ENCODE measurements at places on chromosomes 13 and 19.

- no peak for DNase-seq
These were observed 204.4 kb downstream of the MZT1 start for GRCh38 chr13:72523049-72523448.

- DNase-seq, result no peak
These were observed 225.9 kb downstream of the OLFM4 start for GRCh38 chr13:53254500-53254899.

GRCh38 chr19:39846678-39847486 lies 703 bp upstream of the FBL start:
- no peak for DNase-seq

GRCh38 chr19:16457195-16457953 lies 14.4 kb downstream of the EPS15L1 start:
- DNase-seq, result no peak

GRCh38 chr19:16258440-16258903 lies 60.8 kb downstream of the AP1M1 start:
- DNase-seq, result no peak

GRCh38 chr13:99230991-99231390 lies 27.2 kb downstream of the GPR18 start:
- no peak for DNase-seq

DNA sequence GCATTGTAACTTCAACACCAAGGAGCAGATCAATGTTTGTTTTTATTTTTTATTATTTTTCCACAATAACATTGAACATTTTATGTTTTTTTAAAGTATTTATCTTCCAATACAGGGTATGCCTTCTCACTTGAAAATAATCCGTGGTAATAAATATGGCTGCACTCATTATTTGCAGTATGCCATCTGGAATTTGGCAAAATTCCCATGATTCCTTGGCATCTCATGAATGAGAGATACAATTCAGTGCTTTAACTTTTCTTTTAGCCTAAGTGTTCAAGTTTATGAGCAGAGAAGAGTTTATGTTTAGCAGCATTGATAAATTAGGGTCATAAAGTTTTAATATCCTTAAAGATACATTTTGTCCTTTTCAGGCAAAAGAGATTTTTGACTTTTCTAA lies 1109.6 kb upstream of the ATXN8OS start:
- DNase-seq, result no peak

DNA sequence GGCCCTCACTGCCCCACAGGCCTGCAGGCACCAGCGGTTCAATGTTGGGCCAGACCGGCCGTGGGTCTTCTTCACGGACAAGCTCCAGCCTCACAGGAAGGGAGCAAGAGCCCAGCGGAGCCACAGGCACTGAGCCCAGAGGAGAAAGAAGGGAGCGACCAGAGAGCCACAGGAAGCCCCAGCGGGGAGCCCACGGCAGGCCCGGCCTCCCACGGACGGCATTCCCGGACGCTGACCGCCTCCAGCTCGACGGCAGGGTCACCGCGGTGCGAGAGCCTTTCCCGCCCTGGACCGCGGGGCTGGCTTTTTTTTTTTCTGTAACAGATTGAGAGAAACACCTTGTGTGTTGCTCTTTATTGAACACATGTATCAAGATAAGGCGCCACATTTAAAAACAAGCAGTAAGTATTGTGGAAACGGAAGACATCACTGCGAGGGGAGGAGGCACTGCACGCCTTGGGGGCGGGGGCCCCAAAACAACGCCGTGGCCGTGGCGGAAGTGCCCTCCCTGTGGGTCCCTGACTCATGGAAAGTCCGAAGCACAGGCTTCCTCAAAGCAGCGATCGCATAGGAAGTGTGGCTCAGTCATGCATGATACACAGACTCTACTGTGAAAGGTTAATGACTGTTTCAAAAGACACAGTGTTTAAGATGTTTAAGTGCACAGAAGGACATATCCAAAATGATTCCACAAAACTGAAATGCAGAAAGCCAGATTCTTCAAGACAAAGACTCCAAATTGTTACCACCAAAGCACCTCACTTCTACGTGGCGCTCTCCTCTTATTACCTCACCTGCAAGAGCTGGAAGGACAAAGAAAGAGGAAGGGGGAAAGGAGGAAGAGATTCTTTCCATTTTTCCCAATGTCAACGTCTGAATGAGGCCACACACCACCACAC lies 3.5 kb downstream of the RASA3 start:
- DNase-seq, result peak; percentile 81

DNA sequence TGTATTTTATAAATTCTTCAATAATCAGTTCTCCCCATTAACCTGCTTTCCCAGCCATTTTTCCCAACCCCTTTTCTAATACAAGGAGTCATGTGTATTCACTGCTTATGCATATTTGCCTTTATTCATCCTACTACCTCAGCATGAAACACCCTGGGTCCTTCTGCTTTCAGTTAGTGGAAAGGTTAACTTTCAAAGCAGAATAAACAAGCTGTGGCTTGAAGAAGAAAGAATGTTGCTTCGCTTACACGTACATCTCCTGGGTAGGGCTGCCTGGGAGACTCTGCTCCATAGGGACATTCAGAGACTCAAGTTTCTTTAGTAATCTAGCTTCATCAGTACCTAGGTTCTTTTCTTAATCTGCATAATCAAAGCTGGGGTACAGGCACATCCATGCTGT lies 567.8 kb upstream of the SLC10A2 start:
- DNase-seq, result no peak

DNA sequence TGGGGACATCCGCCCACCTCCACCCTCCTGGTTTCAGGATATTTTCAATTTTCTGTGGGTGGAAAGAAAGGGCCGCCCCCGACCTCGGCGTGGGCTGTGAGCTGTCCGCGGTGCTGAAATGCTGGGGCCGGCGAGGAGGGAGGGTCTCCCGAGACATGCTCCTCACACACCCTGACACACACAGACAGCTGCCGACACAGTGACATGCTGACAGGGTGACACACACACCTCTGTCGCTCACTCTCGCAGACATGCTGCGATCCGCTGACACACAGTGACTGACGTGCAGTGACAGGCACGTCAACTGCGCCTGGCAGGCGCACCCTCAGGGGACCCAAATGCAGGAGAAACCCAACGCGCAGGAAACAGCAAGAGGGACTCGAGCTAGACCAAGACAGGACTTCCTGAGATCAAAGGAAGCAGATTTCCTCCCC lies 25.1 kb upstream of the MEIS3 start:
- DNase-seq, result no peak

DNA sequence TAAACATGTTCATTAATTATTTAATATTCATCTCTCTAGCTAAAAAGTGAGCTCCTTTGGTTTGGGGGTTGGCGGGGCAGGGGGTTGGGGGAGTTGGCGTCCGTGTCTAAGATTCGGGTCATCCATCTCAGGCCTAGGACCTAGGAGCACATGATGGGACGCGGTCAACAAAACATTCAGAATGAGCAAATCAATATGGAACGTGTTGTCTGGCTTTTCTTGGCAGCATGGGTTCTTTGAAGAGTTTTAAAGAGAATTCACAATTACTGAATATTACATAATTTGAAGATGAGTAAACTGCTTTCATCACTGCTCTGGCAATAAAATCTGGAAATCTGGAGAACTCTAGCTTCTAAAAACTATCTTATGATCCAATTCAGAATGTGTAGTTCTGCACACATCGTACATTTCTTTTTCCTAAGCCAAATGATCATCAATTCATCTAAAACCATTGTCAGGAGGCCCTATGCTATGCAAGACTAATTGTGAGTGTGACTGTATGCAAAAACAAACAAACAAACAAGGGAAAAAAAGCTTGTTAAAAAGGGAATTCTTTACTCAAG lies 5.4 kb upstream of the ARGLU1 start:
- DNase-seq, result no peak

GRCh38 chr19:15836330-15837220 lies 21.1 kb upstream of the OR10H1 start:
- peak; percentile 96 for DNase-seq

DNA sequence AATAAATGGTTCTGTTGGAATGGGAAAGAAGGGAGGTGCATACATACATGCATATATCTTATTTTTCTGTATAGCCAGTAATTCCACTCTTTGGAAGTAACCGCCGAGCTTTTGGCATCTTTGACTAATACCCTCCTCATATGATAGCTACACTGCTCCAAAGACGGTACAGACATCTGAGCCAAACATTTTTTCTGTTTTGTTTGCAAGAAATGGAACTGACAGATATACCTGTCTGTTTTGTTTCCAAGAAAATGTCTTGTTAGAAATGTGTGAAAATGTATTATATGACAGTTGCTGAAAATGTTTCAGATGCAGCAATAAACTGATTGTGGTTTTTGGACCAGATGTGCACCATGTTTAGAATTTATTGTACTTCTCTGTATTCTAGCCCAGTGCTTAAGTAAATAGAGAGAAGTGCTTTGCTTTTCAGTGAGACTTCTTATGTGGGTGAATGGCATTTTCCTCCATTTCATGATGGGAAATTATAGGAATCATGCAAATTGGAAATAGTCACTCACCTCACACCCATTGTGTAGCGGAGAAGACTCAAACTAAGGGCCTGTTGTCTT lies 396.9 kb downstream of the KCNRG start:
- no peak for DNase-seq

- DNase-seq, result no peak
These were observed 353.6 kb upstream of the GPC6 start for GRCh38 chr13:92873029-92873428.

DNA sequence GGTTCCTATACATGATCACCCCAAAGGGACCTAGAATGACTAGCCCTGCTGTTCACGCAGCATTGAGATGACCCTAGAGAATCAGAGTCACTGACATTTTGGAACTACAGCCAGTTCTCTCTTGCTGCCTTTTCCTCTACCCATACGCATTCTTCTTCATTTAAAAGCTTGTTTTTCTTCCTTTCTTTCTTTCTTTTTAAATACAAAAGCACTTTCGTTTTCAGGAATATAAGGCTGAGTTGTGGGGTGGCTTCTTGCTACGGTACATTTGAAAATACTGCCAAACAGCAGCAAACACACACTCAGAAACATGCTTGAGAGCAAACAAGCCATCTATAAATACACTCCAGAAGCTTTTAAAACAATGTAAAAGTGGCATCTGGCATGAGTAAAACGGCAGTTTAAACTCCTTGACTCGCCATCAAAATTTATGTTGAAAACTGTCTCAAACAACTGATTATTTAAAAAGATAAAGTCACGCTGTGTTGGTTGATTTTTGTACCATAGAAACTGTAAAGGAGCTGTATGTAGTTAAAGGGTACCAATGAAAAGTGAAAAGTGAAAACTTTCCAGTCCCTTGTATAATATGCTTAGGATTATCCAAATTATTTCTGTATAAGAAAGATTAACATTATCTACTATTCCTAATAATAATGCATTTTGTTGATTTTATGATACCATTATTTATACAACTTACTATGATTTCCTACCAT lies 95.6 kb downstream of the PCDH9 start:
- DNase-seq, result no peak

GRCh38 chr13:113581871-113582270 lies 2.7 kb upstream of the TFDP1 start:
- DNase-seq, result no peak

DNA sequence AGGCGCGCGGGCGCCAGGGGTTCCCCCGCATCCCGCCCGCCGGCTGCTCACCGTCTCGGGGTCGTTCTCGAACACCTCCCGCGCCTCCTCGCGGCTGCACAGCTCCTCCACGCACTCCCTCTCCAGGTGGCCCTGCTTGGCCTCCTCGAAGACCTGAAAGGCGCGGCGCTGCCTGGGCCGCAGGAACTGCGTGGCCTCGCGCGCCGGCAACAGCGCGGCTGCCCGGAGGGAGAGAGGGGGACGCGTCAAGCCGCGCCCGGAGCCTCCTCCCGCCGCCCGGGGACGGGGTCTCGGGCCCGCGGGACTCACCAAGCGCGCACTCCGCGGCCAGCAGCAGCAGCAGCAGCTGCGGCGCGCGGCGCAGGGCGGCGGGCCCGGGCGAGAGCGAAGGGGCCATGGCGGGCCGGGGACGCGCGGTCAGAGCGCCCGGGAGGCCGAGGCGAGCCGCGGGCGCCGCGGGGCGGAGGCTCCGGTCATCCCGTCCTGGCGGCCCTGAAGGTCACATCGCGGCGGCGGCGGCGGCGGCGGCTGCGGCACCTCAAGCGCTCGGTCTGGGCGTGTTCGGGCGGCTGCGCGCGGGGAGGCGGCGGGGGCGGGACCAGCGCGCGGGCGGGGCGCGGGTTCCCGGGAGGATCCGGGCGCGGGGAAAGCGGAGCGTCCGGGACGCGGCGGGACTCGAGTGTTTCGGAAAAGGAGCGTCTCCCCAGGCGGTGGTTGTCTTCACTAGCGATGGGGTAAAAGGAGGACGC lies at the start of gene GAS6:
TSS of gene GAS6 (minus strand) at position 553 of the 749 bp plus-strand sequence. CDS start at position 397, 156 bp downstream.
- DNase-seq, result no peak

DNA sequence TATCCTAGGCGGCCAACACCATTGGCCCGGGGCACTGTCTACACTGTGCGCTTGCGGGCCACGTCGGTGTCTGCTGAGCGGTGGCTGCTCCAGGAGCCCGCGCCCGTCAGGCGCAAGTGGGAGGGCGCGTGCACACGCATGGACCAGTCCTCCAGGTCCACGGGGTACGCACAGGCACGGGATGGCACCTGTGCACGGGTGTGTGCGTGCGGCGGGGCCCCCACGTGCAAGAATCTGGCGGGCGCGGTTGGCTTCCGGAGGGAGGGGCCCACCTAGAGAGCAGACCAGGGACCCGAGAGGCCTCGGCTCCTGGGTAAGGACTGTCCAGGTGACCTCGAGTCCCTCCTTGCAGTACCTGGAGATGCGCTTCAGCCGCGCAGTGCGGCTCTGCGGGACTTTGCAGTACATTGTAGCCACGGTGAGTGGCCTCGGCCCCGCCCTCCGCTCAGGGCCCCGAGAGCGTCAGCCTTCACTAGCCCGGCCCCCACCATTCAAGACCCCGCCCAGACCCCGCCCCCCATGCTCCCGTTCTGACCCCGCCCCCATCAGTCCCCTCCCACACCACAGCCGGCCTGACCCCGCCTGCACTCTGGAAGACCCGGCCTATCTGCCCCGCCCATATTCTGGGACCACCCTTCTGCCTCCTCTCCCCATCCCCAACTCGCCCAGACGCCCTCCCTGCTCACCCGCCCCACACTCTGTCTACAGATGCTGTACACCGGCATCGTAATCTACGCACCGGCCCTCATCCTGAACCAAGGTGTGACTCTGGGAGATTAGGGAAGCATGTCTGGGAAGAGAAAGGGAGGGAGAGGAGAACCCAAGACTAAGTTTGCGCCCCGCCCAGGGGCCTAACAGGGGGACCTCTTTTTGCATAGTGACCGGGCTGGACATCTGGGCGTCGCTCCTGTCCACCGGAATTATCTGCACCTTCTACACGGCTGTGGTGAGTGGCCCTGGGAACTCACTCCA lies 2.3 kb downstream of the SLC5A5 start:
- no peak for DNase-seq

DNA sequence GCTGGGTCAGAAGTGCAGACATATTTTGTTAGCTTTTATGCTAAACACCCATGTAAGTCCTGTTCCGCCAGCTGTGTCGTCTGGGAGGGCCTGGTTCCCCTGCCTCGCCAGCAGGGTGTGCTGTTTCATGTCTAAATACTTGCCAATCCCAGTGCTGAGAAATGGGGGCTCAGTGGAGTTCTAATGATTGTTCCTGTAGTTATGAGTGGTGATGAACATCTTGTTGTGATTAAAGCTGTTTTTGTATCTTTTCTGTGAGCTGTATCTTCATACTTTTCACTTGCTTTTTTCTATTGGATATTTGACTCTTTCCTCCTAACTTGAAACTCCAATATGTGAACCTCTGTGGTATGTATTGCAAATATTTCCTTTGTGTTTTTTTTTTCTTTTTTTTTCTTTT lies 32.7 kb downstream of the KDM4B start:
- DNase-seq, result no peak

- no peak for DNase-seq
These were observed 1348.0 kb upstream of the SLC10A2 start for GRCh38 chr13:104414181-104414580.

Data from stimulated activated CD4-positive, alpha-beta T cell treated with anti-CD3 and anti-CD28 coated beads, Interleukin-12 subunit alpha, Interleukin-12 subunit beta, amount 100 ng/mL, for 24 hours (primary cell).